ENCODE measurements at places on chromosomes 1 and 21.

DNA sequence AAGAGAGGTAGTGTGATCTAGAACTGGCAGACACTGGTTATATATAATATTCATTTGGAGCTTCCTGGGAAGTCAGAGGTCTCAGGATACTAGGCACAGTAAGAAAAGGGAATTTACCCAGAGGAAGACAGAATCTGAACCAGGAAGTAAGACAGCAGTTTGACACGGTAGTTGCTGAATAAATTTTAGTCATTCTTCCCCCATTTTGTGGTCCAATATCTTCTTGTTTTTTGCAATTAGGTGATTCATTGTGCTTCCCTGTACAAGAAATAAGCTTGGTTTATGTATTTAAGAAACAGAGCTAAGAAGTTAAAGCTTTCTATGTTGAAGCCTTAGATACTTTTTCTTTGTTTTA, 1.3 kb downstream of the TMEM167B start:
- DNase-seq: no peak

GRCh38 chr1:91897016-91897415, 11.1 kb upstream of the TGFBR3 start:
- DNase-seq: no peak

DNA sequence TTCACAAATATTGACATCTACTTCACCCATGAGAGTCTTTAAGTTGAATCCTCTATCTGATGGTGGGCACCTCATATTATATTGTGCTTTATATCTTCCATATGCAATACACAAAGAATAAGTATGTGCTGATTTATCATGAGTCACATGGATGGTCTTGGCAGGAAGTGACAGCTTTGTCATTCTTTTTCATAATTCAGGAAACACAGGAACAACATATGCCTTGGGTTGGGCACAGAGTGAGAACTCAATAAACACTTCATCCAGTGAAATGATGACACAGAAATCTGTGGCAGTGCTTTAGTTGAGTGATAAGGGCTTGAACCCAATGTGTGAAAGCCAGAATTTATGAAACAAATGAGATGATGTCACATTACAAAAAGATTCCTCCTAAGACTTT, 41.2 kb downstream of the GADD45A start:
- no peak for DNase-seq

DNA sequence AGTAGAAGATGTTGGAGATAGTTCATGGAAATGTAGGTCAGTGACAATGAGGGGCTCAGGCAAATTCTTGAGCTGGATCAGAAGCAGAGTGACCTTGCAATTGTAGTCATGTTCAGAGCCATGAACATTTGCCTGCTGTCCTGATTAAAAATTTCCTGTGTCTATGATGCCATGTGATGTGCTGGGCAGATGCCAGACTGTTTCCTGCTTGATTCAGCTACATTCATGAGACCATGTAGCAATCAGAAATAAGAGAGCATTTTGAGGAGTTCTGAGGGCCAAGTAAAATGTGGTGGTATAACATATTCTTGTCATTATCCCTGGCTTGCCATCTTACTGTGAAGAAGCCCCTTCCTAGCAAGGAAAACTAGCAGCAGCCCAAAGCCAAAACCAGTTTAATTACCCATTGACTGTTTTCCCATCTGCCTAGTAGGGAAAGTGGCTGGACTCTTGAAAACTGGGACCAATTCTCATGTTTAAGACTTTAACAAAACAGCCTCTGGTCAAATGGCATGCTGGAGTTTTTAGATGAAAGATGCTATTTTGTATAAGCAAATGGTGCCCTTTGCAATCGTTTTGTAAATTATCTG, 118.3 kb downstream of the NOS1AP start:
- DNase-seq: no peak

DNA sequence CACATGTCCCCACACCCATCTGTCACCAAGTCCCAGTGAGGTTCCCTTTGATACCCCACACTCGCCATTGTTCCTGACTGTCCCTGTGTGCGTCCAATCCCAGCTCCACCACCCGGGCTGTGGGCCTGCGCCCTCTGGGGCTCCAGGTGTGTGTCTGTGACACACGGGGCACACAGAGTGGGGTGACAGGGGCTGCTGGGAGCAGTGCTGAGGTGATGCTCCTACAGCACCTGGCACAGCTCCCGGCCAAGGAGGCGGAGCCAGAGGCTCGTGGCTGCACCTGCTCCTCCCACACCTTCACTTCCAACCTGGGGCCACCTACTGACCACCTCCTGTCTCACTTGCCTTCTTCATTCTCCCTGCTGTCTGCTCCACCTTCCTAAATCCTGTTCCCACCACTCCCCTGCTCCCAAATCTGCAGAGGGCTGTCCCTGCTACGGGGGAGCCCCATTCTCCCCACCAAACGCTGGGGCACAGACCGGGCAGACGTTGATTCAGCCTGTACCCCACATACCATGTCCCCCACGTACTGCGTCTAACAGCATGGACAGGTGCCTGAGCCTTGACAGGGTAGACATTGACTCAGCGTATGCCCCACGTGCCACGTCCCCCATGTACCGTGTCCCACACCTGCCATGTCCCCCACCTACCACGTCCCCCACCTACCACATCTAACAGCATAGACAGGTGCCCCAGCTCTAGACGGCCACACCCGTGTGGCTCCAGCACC, 16.4 kb downstream of the WDR4 start:
- no peak for DNase-seq

- DNase-seq: no peak
Measured at GRCh38 chr1:166738873-166739272, 100.4 kb upstream of the POGK start.

DNA sequence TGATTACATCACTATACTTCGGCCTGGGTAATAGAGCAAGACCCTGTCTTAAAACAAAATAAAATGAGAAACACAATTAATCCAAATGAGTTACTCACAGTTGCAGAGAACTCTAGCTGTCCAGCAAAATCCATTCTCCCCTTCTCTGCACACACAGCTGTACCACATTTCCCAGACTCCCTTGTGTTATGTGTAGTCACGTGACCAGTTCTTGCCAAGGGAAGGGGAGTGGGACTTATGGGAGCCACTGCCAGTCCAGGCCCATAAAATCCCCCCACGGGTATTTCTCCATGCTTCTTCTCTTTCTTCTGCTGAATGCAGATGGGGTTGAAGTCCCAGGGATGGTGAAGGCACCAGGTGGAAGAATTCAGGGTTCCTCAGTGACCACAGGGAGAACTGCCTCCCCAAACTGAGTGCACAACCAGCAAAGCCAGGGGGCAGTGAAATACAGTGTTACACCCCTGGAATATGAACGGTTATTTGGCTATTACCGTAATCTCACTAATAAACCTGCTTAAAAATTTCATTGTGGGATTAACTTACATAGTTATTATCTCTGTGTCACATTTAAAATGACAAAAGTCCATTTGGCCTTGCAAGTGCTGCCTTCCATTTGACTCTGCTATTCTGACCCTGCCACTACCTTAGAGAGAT, 85.6 kb upstream of the FMN2 start:
- no peak for DNase-seq

GRCh38 chr1:119966020-119966419, 69.7 kb upstream of the ADAM30 start:
- no peak for DNase-seq

DNA sequence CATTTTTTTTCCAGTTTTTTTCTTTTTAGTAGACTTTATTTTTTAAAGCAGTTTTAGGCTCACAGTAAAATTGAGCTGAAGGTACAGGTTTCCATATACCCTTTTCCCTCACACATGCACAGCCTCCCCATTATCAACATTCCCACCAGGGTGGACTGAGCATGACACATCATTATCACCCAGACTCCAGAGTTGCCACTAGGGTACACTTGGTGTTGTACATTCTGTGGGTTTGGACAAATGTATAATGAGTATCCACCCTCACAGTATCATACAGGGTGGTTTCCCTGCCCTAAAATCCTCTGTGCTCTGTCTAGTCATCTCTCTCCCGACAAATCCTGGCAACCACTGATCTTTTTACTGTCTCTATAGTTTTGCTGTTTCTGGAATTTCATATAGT, 3.0 kb upstream of the AIM2 start:
- no peak for DNase-seq

GRCh38 chr1:33903210-33903589, 39.3 kb downstream of the HMGB4 start:
- no peak for DNase-seq

DNA sequence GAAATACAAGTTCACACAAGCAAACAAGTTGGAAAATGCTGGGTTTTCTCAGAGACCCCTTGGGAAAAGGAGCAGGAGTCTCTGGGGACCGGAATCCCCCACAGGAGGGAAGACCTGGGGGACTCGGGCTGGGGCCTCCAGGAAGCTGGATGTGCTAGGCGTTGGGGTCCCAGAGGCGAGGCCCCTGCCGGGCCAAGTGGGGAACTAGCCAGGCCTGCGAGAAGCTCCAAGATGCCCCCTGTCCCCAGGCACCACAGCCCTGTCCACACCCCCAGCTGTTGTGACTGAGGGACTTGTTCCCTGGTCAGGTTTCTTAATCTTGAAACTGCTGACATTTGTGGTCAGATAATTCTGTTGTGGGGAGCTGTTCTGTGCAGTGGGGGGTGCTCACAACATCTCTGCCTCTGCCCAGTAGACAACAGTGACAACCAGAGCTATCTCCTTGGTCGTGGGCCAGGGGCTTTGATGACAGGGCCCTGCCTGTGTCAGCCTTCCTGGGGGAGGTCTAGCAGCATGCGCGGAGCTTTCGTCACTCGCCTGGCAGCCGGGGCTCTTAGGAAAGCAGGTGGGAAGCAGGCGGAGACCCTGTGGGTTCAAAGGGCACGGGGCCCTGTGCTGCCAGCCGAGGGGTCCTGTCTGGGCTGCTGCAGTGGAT, 126.4 kb upstream of the ARHGEF16 start:
- DNase-seq: no peak

- no peak for DNase-seq
Measured at GRCh38 chr1:89996450-89997110, 1.7 kb downstream of the ZNF326 start.

- DNase-seq: no peak
Measured at GRCh38 chr1:213119794-213120193, 68.8 kb downstream of the RPS6KC1 start.

GRCh38 chr1:59947047-59947938, 20.7 kb upstream of the CYP2J2 start:
- DNase-seq: peak; percentile 9

DNA sequence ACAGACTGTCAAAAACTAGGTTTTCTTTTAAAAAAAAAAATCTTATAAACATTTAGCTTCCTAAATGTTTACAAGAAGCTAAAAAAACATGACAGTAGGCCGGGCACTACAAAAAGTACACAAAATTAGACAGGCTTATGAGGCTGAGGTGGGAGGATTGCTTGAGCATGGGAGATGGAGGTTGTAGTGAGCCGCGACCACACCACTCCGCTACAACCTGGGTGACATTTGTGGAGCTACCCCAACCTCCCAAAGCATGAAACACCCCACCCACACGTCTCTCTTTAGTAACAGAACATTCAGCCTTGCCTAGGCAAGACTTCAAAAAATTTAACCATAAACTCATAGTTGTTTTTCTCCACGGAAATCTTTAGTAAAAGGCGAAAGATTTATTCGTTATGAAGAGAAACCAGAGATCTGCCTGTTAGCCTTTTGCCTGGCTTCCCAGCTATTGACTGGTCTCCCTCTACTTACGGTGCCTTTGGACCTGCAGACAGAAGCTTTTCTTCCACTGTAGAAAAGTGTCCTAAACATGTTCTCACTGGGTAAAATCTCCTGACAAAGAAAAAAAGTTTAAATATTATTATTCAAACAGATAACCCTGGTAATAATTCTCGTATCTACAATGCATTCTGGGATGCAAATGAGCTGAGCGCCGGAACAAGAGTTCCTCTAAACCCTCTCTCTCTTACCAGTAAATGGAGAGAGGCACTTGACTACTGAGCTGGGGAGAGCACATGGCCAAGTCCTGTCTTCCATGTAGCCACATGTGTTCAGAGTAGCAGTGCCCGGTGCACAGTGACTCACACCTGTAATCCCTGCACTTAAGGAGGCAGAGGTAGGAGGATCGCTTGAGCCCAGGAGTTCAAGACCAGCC, 9.2 kb downstream of the RNU5D-1 start:
- DNase-seq: peak; percentile 51

- no peak for DNase-seq
Measured at GRCh38 chr1:227317523-227318015, 723 bp downstream of the CDC42BPA start.

GRCh38 chr1:34268311-34268954, 91.7 kb downstream of the C1orf94 start:
- DNase-seq: peak; percentile 31

GRCh38 chr21:43781846-43782245, 5.7 kb upstream of the CSTB start:
- DNase-seq: no peak

- no peak for DNase-seq
Measured at GRCh38 chr1:119674835-119675289, 26.8 kb upstream of the ZNF697 start.

- DNase-seq: no peak
Measured at GRCh38 chr1:35894183-35894582, 11.2 kb downstream of the AGO1 start.

DNA sequence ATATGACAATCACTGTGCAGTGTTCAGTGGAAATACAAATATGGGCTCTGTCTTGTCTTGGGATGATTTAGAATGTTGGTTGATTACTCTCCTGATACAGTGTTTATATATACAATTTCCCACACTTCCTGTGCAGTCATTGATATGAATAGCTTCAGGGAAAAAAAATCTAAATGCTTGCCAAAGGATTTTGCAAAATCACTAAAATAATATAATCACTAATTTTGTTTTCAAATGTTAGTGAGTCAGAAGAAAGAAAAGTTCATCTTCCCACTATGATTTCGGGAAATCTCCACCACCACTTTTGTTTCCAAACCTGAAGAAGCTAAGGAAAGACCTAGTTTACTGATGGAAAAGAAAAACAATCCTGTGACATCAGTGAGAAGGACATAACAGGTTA, 32.1 kb upstream of the CHRM3 start:
- DNase-seq: no peak

- DNase-seq: no peak
Measured at GRCh38 chr1:6860401-6860800, 75.1 kb downstream of the CAMTA1 start.

- no peak for DNase-seq
Measured at GRCh38 chr1:183390561-183390960, 27.6 kb downstream of the NMNAT2 start.

- no peak for DNase-seq
Measured at GRCh38 chr1:231678011-231678432, 51.4 kb downstream of the DISC1 start.

- no peak for DNase-seq
Measured at GRCh38 chr1:184803180-184803492, 48.5 kb upstream of the EDEM3 start.

GRCh38 chr1:41350055-41350378, 11.2 kb upstream of the FOXO6 start:
- no peak for DNase-seq

- DNase-seq: no peak
Measured at GRCh38 chr1:234476172-234476571, 2.8 kb downstream of the TARBP1 start.

Data from AG04449 (cell line).